Stimulated activated CD8-positive, alpha-beta memory T cell treated with anti-CD3 and anti-CD28 coated beads, Interleukin-4, amount 100 ng/mL, for 4 hours (primary cell): ENCODE measurements at places on chromosomes 4 and X.

DNA sequence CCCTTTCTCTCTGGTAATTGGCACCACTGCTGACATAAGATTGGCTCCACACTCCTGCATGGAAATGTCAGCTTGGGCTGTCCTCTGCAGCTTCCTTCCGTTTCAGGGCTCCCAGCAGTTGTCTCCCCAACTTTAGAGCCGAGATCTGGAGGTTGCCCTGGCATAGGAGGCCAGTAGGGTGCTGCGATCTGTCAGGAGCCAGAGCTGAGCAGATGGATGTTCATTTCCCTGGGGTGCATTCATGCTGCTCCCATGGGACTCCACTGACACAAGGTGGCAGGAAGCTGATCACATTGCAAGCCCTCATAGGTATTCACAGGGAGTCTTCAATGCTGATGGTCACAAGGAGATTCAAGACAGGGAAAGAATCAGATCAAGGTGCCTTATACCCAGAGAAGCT, 116.6 kb upstream of the RAI2 start:
- DNase-seq = no peak

- no peak for DNase-seq
Measured at GRCh38 chrX:50762578-50762977, 51.4 kb downstream of the SHROOM4 start.

- DNase-seq = no peak
Measured at GRCh38 chr4:146333187-146333894, 119.0 kb downstream of the REELD1 start.

GRCh38 chrX:7264399-7264798, 116.4 kb upstream of the PUDP start:
- DNase-seq = no peak

GRCh38 chr4:152824561-152824960, 44.8 kb downstream of the ARFIP1 start:
- no peak for DNase-seq

- no peak for DNase-seq
Measured at GRCh38 chr4:184265546-184266351, 48.1 kb upstream of the ENPP6 start.

- no peak for DNase-seq
Measured at GRCh38 chr4:25032126-25032525, 1.4 kb upstream of the LGI2 start.

DNA sequence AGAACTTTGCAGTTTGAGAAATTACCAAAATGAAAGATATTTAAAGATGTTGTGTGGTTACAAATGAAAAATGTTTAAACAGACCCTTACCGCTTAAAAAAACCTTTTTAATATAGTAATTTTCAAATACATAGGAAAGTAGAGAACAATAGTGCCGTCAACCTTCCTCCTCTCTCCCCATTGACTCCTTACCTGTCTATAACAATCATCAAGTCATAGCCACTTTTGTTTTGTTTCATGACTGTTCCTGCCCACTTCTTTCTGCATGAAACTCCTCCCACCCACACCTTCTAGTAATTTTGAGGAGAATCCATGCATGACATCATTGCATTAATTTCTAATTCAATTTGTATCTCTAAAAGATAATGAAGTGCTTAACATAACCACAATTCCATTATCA, 76.5 kb upstream of the ATP8A1 start:
- DNase-seq = no peak

- DNase-seq = no peak
Measured at GRCh38 chr4:12122316-12122715, 693.6 kb upstream of the HS3ST1 start.

DNA sequence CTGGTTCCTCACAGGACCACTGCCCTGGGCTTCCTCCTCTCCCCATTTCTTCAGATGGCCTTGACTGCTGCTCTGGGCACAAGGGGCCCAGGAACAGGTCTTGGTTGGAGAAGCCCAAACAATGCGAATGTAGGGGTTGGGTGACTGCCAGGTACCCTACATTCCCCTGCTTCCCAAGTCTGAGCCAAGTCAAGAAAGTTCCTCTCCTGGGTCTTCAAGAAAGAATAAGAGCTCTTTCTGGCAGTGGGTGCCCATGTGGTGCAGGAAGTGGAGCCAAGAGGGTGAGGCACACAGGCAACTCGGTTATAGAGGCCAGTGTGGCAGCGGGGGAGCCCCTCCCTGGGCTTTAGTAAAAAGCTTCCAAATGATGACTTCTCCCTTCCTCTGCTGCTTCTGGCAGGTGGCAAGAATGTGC, 2.7 kb downstream of the SLC34A2 start:
- DNase-seq = no peak

DNA sequence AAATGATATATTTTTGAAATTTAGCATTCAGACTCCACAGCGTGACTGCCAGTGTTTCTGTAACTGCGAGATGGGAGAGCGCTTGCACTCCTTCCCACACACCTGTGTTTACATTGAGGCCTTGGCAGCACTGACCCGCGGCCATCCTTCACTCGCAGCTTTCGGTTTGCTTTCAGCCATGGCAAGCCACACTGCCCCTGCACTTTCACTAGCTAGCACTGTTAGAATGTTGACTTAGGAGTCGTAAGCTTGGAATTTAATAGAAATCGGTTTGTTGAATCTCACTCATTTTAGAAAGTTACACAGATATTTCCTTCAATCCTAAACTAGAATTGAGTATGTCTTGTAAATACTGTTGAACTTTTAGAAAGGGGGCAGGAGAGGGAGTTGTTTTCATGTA, 136.2 kb downstream of the CFAP299 start:
- DNase-seq = no peak

DNA sequence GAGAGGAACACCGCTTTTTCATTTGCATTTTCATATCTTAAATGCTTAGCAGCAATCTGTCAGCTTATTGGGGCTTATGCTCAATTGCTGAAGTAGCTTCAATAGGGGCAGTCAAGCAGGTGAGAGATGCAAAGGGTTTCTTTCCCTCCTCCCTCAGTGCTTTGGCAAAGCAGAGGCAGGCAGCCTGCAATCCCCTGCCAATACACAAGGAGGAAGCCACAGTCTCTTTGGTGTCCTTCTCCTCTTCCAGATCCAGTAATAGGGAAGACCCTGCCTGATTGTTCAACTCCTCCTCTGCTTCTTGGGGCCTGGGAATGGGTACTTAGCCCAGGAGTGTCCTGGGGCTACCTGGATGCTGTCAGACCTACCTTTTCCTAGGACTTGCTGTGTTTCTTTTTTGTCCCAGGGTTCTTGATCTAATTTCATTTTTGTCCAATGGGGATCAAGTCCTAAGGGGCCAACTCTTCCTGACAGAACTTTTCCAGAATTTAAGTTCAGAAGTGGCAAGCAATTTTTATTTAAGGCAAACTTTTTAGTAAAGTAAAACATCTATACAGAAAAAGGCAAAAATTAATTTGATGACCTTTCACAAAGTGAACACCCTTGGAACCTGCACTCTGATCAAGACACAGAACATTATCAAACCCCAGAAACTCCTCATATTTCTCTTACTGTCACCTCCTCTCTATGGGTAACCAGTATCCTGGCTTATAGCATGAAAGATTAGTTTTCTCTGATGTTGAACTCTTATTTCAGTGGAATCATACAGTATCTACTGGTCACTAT, 260.3 kb downstream of the PPP3CA start:
- no peak for DNase-seq

DNA sequence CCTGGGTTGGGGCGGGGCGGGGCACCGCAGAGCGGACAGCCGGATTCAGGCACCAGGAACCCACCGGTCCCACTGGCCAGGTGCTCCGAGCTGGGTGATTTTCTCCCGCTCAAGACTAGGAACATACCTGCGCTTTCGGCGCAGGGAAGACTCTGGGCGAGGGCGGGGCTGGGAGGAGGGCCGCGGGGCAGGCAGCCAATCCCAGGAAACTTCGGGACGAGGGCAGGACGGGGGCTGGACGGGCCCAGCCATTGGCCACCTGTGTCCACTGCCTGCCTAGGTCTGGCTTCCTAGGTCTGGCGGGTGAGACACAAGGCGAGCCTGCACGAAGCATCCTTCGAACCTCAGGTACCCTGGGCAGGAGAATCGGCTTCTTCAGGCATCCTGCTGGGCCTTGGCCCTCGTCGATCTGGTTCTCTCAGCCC, 274 bp upstream of the ERVMER34-1 start:
- no peak for DNase-seq

DNA sequence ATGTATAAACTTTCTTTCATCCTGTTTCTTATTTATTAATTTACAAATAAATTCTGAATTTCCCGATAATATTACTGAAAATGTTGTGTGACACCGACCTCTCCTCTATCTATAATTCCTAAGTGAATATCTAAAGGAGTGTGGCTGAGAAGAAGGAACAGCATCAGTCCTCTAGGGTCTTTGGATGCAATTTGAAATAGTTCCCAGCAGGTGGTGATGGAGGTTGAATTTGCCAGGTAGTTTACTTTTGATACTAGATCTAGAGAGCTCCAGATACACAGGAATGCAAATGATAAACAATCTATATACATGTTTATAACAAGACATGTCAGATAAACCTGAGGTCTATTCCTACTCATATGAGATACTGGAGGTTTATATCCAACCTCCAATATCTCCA, 305.4 kb downstream of the PCDH18 start:
- no peak for DNase-seq

- DNase-seq = no peak
Measured at GRCh38 chr4:119626420-119626819, 2.2 kb downstream of the PDE5A start.
